ENCODE measurements at places on chromosomes 2 and 18.

DNA sequence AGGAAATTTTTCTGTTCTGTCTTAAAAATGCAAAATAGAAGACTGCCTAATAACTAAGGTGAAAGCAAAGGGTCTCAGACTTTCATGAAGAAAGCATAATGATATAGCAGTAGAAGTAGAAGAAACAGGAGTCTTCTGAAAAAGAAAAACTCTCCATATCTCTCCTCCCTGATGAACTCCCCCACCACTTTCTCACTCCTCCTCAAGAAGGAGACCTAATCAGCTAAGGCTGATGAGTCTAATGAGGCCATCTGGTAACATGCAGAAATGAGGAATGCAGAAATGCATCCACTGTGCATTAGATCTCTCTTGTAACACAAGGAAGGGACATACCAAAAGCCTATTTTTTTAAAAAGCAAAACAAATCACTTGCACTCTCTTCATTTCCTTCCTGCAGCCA lies 273.7 kb upstream of the UBE2E3 start:
- DNase-seq: no peak

DNA sequence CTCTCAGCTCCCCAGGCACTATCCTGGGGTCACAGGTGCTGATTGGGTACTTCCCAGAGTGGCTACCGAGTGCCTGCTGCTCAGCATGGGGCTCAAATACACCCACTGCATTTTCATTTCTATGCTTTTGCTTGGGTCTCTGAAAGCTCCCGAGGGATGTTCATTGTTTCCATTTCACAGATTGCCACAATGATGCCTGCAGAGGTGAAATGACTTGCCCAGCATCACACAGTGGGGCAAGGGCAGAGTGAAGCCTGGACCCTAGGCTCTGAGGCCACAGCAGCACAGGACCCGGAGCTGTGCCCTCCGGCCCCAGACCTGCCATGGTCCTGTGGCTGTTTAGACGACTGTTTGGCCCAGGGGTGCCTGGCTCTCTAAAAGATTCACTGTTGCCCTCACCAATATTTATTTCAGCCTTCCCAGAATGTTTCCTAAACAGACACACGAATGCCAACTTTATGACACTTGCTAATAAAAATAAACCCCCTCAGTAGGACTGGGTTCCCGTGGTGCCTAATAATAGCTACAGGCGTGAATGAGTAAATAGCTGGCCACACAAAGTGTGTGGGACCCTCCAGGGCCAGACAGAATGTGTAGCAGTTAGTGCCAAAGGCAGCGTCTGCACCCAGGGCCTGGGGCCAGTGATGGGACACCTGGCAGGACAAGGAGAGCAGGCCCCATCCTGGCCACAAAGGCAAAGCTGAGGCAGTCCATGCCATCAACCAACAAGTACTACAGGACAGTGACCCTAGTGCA lies 11.5 kb upstream of the ST8SIA5 start:
- no peak for DNase-seq

- no peak for DNase-seq
These were observed 6.1 kb downstream of the FBXO11 start for GRCh38 chr2:47899915-47900816.

- peak; percentile 66 for DNase-seq
These were observed 593 bp downstream of the ZNF514 start for GRCh38 chr2:95158891-95159619.

DNA sequence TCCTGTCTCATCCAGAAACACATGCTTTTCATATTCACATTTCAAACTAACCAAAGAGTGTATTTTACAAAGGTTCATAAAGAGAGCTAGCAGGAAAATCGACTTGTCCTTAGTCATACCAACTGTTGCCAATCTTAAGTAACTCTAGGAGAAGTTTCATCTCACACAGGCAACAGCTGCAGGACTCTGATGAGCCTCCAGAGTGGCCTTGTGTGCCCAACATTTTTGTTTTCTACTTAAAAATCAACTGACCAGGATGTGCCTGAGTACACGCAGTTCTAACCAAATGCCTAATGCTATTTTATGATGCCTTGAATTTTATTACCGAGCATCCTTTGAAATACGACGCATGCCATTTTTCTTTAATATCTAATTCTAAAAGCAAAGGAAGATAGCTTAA lies 595.9 kb upstream of the LRRTM4 start:
- DNase-seq: no peak

DNA sequence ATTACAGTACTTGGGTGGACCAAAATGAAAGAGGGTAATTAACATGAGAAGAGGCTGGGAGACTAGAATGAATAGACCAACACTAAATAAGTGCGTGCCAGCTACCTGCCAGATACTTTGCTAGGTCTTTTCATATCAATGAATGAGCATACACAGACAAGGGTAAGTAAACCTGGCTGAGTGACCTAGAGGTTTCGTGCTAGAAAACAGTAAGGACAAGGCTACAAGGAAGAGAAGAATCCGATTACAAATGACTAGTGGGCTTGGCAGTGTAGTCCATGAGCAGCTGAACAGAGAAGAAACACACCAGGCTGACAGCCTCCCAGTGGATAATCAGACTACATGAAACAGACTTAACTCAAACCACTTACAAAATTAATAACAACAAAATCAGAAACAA lies 64.6 kb downstream of the THADA start:
- no peak for DNase-seq

- DNase-seq: no peak
These were observed 161.2 kb upstream of the XIRP2 start for GRCh38 chr2:166727095-166727494.

- no peak for DNase-seq
These were observed 5.0 kb upstream of the IL18RAP start for GRCh38 chr2:102417946-102418345.

GRCh38 chr2:128501700-128502099 lies 183.0 kb upstream of the HS6ST1 start:
- DNase-seq: no peak

- no peak for DNase-seq
These were observed 14.9 kb downstream of the IGFBP2 start for GRCh38 chr2:216648105-216648504.

GRCh38 chr2:197328461-197328860 lies 17.9 kb upstream of the ANKRD44 start:
- DNase-seq: no peak

GRCh38 chr2:200677721-200678532 lies 92.1 kb downstream of the AOX1 start:
- DNase-seq: no peak

DNA sequence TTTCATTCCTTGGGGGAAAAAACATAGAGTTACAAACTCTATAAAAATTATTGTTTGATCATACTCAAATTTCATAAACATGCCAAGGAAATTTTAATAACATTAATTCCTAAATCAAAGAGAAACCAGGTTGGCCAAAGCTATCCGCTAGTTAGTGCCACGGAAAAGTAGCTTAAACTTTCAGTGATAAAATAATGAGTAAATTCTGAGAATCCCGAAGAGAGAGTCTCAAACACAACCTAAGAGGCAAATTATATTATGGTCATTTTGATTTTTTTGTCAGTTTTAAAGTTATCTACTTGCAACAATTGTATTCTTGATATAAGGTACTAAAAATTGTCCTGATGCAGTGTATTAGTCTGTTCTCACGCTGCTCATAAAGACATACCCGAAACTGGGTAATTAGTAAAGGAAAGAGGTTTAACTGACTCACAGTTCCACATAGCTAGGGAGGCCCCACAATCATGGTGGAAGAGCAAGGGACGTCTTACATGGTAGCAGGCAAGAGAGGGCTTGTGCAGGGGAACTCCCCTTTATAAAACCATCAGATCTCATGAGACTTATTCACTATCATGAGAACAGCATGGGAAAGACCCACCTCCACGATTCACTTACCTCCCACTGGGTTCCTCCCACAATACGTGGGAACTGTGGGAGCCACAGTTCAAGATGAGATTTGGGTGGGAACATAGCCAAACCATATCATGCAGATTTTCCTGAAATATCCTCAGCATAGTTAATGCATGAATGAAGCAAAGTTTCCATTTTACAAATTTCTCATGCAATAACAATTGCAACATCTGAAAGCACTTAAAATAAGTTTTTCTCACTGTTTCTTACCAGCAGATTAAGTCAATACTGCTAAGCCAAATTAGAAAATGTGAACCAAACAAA lies 205.9 kb upstream of the STK17B start:
- no peak for DNase-seq

DNA sequence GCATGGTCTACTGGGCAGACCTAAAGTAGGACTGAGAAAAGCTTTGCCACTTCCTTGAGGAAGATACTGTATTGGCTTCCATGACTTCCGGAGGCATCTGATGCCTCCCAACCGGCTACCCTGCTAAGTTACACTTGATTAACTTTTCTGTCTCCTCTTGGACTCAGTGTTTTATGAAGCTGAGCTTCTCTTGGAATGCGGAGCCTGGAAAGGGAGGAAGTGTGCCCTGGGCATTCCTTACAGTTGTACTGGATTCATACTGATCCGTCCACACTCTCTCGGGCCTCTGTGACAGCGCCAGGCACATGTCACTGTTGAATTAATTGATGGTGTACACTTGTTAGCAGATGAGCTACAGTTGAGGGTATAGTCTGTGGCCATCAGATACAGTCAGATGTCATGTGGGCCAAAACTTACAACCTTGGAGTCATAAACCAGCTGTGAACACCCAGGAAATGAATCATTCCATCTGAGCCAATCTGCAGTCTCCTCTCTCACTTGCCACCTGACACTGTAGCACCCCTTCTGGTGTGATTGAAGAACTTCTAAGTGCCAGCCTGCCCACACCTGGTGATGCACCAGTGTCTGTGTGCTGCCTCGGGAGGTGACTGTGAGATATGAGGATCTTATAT lies 122.5 kb downstream of the FHOD3 start:
- no peak for DNase-seq

- no peak for DNase-seq
These were observed 131.5 kb upstream of the MEIS1 start for GRCh38 chr2:66303471-66303870.

GRCh38 chr2:109516445-109517117 lies 97.2 kb downstream of the SEPTIN10 start:
- no peak for DNase-seq

- DNase-seq: peak; percentile 51
These were observed 169.4 kb downstream of the THADA start for GRCh38 chr2:43426305-43427031.
